Kidney epithelial cell (primary cell): ENCODE measurements at places on chromosomes 1 and 21.

- peak; percentile 89 for DNase-seq
Observed at GRCh38 chr1:183163316-183163715, 22.7 kb upstream of the LAMC2 start.

GRCh38 chr1:94272388-94272787, 35.0 kb upstream of the ARHGAP29 start:
- DNase-seq, result no peak

- peak; percentile 28 for DNase-seq
Observed at GRCh38 chr1:204254031-204254661, 40.4 kb upstream of the GOLT1A start.

DNA sequence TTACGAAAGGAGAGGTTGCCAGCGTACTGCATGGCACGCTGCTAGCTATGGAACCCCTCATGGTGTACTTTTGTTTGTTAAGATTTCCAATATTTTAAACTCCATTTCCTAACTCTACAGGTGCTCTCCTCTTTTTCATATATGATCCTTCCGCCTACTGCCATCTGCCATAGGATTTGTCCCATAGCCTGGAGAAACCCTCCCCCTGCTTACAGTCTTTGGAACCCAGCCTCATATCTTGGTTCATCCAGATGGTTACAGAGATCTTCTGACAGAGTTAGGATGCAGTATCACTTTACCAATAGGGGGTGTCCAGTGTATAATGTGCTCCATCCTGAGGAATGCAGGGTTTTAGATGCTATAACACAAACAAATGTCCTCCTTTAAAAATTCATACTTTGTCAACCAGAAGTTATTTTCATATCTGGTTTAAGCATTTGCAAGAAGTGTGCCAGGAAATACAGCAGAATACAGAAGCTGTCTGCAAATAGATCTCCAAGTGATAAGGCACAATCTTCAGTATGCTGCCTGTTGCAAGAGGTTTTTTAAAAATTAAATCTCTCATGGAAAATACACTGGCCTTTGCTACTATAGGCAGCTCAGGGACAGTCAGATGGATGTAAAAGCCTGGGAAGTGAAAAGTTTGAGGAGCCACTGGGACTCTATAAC, 377.8 kb downstream of the KCNH1 start:
- no peak for DNase-seq

DNA sequence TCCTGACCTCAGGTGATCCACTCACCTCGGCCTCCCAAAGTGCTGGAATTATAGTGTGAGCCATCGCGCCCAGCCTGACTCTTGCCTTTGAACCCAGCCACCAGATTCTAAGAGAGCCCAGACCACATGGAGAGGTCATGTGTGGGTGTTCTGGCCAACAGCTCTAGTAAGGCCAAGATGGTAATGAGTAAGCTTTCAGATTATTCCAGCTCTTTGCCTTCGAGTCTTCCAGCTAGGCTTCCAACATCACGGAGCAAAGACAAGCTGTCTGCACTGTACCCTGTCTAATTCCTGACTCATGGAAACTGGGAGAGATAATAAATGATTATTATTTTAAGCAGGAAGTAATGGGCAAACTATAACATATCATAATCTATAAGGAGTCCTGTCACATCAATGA, 14.8 kb upstream of the ZFP69B start:
- DNase-seq, result no peak

- no peak for DNase-seq
Observed at GRCh38 chr21:27505516-27505915, 538.6 kb upstream of the ADAMTS5 start.
